Fibroblast of skin of left biceps (primary cell): ENCODE measurements at places on chromosomes 16 and 17.

DNA sequence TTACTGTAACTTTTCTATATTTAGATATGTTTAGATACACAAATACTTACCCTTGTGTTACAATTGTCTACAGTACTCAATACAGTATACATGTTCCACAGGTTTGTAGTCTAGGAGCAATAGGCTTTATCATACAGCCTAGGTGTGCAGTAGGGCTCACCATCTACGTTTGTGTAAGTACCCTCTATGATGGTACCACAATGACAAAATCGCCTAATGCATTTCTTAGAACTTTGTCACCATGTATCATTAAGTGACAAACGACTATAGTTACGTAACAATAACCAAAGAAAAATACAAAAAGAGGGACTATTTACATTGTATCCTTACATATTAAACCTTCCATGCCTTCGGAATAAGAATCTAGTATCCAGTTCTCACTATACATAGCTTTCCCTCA, 8.0 kb downstream of the STAT5B start:
- no peak for DNase-seq

DNA sequence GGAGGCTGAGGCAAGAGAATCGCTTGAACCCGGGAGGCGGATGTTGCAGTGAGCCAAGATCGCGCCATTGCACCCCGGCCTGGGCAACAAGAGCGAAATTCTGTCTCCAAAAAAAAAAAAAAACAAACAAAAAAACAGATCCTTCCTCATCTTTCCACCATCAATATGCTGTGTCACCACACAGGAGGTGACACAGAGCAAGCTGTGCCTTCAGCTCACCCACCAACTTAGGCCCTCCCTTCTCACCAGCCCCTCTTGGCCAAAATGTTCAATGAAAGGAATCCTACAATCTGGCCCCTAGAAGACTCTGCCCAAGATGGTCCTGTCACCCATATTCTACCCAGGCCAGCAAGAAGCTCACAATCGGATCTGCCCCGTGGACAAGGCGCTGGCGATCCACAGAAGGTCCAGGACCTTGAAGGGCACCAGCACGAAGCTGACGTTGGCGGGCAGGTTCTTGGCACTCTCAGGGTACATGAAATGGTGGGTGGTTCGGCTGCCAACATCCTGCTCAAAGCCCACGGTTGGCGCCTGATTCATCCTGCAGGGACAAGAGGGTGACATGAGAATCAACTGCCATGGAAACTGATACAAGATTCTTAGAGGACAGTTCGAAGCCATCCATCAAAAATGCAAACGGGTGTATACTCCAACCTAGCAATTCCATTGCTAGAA, 41.4 kb downstream of the DDX19A start:
- DNase-seq: no peak

DNA sequence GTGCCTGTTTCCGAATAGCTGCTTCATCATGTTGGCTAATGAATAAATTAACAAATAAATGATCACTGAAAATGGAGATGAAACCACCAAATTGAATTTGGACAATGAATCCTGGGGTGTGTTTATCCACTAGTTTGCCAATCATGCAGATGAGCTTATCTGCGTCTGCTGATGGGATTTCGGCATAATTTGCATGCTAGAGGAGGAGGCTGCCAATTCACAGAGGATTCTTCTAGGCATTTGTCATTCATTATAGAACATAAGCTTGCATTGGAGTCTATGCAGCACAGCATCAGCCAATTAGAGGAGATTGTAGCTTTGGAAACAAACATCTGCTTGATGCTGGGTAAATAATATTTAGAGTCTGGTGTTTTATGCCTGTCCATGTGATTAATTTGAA, 123.1 kb downstream of the NPIPB5 start:
- no peak for DNase-seq

- DNase-seq: peak; percentile 93
Observed at GRCh38 chr17:62819511-62820221, 11.6 kb upstream of the MARCHF10 start.

DNA sequence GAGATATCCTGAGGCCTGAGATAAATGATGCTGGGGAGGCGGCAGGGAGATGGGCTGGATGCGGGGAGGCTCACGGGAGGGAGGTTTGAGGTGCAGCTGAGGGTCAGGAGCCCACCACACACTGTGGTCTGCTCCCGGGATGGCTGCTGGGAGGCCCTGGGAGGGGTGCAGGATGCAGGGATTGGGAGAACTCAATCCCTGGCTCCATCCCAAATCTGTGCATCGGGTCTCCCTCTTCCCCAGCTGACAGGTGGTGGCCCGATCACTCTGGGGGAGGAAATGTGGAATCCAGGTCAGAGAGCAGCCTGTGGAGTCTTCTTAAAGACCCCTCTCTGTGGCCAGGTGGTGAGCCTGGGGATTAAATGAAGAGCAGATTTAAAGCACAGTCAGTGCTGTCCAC, 12.0 kb downstream of the PHB1 start:
- DNase-seq: no peak

- no peak for DNase-seq
Observed at GRCh38 chr17:38320482-38320881, 23.3 kb downstream of the GPR179 start.

GRCh38 chr17:40499551-40500189, 1.8 kb downstream of the TNS4 start:
- DNase-seq: no peak
